ENCODE measurements at places on chromosomes 2 and 18.

DNA sequence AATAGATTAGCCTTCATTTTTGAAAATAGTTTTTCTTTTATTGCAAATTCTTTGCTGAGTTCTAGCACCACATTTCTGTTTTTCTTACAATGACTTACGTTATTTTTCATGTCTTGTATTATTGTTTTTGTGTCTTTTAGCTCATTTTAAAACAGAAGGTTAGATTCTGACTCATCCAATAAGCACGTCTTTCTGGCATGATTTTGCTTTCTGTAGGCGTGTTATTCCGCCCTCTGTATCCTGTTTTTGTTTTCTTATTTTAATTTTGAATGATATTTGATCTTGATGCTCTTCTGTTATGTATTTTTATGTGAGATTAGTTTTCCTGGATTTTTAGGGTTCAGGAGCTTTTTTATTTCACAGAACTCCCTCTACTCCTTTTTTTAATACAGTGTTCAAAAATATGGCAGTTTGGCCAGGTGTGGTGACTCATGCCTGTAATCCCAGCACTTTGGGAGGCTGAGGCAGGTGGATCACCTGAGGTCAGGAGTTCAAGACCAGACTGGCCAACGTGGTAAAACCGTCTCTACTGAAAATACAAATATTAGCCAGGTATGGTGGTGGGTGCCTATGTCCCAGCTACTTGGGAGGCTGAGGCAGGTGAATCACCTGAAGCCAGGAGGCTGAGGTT is 145.0 kb downstream of the CLIP4 start:
- DNase-seq = no peak

- DNase-seq = no peak
These were observed 245.9 kb upstream of the PXDN start for GRCh38 chr2:1990151-1990589.

- no peak for DNase-seq
These were observed 1155.6 kb downstream of the LRP1B start for GRCh38 chr2:140975237-140975636.

DNA sequence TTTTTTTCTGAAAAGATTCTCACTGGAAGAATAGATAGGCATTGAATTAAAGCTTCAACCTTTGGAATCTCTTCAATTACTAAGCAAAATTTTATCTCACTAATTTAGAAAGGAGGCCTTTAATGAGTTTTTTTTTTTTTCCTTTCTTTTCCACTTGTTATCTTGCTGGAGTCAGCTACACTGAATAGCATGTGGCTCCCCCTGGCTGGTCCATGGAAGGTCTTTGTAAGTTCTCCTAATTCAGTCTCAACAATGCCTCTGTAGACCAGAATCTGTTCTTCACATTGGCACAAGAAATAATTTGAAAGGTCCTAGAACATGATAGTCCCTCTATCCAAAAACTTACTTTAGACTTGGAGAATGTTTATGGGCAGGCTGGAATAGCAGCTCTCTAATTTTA is 24.2 kb upstream of the SCN1A start:
- DNase-seq = no peak

DNA sequence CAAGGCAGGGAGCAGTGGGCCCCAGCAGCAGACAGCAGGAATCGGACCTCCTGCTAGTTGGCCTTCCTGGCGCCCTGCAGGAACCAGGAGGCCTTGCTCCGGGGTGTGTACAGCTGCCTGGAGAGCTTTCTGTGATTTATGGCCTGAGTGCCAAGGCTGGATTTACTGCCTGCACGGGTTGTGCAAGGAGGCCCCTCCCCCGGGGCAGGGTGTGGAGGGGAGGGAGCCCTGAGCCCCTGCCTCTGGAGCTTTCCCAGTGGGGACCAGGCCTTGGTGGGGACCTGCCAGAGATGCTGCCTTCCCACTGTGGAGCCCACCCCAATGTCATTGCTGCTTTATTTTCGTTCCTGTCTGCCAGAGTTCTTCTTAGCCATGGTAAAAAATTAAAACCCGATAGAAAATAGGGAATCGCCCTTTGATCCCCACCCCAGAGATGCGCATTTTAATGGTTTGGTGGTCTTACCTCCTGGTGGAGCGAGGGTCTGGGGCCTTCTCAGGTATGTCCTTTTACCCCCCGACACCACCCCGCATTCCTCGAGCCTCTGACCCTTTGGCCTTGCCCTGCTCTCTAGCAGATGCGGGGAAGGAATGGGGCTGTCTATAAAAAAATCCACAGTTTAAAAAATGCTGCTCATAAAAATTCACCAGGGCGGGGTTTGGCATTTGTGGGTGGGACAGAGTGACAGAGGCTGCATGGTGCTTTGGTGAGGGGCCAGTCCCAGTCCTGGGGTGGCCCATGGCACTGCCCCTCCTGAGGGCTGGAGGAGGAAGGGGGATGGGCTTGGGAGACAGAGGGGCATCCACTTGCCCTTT is 6.9 kb upstream of the RALB start:
- no peak for DNase-seq

DNA sequence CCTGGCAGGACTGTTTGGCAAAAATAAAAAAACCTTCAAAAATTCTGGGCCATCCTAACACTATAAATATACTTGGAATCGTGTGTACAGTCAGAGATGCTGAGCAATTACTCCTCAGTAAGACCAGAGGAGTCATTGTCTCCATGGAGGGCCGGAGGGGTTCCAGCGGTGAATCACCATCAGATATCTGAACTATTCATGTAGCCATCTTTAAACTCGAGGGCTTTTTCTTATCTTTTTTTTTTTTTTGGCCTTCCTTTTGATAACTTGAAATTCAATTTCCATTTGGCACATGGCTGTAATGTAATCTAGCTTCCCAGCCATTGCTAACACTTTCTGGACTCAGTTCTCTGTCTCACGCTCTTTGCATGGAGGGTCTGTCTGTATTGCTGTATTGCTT is 7.4 kb upstream of the FHL2 start:
- DNase-seq = no peak

GRCh38 chr2:102606353-102606752 is 13.0 kb upstream of the SLC9A2 start:
- no peak for DNase-seq

- no peak for DNase-seq
These were observed 37.5 kb upstream of the PTH2R start for GRCh38 chr2:208369091-208369490.

- no peak for DNase-seq
These were observed 32.1 kb upstream of the NCKAP5 start for GRCh38 chr2:133600266-133600928.

DNA sequence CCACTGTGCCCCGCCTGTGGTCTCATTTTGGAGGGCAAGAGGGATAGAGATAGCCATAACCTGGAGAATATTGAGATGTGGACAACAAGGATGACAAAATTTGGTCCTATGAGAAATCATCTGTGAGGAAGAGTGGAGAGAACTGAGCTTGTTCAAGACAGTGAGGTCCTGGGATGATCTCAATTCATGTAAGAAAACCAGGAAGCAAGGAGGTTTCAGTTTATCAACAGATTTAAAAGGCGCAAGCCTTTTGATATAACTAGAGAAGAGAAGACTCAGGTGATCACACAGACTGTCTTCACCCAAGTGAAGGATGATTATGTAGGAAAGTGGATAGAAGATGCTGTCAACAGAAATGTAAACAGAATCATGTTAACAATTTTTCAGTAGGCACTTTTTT is 39.1 kb downstream of the PCBP1 start:
- DNase-seq = no peak

- no peak for DNase-seq
These were observed 150.6 kb downstream of the PRPF40A start for GRCh38 chr2:152566728-152567069.

DNA sequence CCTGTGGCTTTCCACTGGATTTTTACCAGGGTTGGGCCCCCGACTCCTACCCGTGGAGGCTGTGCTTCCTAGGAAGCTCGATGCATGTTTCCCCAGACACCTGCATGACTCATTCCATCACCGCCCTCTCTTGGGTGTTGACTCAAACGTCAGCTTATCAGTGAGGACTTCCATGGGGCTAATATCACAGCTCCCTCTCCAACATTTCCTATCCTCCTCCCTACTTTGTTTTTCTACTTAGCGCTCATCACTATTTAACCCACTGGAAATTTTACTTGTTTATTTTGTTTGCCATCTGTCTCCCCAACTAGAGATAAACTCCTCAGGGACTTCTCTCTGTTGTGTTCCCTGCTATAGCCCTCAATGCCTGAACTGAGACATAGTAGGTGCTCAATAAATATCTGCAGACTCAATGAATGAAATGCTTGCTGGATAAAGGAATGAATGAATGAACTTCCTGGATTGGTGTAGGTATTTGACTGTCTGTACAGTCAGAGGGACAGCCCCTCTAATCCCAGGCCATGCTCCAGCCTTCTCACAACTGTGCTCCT is 89.7 kb upstream of the MSH2 start:
- DNase-seq = no peak

DNA sequence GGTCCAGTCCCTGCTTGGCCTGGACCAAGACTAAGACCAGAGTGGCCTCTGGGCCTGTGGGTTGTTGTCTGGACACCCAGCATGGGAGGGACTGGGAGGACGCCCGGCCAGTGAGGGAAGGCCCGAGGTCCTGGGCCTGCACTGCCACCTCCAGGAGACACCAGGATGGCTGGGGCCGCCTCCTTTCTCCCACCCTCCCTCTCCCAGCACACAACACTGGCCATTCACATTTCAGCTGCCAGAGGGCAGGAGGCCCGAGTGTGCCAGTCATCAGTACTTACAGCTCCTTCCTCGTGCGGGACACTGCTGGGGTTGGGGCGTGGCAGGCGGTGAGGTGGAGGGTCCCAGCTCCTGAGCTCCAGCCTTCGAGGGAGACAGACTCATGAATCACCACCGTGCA is 133.5 kb downstream of the ASB1 start:
- DNase-seq = no peak

DNA sequence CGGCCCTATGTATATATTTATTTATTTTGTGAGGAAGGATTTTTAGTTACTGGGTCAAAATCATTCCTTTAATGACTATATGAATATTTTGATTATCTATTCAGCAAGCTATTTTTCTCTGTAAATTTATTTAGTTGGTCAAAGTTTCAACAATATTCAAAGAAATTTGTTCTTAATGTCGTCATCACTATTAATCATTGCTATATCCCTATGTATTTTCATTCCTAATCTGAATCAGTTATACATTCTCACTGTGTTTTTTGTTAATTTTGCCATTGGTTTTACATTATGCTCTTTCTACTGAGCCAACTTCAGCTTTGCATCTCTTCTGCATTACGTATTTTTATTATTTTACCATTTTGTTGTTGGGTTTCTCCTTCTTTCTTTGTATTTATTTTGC is 105.7 kb downstream of the CCDC178 start:
- DNase-seq = no peak

GRCh38 chr2:201793631-201794030 is 12.7 kb upstream of the CDK15 start:
- no peak for DNase-seq

DNA sequence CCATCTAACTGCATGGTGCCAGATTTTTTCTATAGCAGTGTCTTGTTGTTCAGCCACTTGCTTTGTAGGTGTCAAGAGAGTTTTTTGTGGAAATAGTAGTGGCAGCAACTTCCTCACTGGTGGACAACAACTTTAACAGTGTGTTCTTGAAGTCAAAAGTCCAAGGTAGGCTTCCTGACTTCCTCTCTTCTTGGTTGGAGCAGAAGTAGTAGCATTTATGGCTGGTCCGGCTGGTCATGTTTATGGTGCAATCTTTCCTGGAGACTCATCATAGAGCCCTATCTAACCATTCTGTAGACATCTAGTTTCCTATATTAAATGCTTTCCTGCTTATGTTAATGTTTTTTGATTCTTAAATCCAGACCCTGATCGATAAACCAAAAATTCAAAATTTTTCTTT is 11.7 kb downstream of the GPR75 start:
- no peak for DNase-seq

GRCh38 chr2:238685327-238685709 is 162.6 kb upstream of the TWIST2 start:
- DNase-seq = no peak

DNA sequence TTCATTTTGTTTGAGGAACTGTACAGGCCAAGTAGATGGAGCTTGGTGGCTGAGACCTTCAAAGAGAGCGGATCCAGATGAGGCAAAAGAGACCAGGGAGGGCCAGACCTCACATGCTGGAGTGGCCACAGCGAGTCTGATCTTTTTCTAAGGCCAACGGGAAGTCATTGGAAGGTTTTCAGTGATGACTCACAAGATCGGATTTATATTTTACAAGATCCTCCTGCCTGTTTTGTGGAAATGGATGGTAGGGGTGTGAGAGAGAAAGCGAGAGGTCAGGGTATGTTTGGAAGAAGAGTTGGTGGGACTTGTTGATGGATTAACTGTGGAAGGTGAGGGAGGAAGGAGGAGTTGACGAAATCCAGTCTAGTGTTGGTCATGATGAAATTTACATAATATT is 44.6 kb upstream of the TUBA3D start:
- DNase-seq = no peak

DNA sequence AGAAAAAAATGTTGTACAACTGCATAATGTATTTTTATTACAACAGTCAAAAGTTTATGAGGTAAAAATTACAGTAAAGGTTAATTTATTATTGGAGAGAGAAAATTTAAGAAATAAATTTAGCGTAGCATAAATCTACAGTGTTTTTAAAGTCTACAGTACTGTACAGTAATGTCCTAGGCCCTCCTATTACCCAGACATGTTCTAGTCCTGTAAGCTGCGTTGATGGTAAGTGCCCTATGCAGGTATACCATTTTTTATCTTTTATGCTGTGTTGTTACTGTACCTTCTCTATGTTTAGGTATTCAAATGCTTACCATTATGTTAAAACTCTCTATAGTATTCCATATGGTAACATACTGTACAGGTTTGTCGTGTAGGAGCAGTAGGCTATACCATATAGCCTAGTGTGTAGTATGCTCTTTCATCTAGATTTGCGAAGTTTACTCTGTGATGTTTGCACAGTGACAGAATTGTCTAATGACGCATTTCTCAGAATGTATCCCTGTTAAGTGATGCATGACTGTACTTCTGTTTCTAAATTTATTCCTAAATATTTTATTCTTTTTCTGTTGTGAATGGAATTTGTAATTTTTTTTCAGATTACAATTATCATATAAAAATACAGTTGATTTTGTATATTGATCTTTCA is 24.5 kb downstream of the ABI2 start:
- no peak for DNase-seq

DNA sequence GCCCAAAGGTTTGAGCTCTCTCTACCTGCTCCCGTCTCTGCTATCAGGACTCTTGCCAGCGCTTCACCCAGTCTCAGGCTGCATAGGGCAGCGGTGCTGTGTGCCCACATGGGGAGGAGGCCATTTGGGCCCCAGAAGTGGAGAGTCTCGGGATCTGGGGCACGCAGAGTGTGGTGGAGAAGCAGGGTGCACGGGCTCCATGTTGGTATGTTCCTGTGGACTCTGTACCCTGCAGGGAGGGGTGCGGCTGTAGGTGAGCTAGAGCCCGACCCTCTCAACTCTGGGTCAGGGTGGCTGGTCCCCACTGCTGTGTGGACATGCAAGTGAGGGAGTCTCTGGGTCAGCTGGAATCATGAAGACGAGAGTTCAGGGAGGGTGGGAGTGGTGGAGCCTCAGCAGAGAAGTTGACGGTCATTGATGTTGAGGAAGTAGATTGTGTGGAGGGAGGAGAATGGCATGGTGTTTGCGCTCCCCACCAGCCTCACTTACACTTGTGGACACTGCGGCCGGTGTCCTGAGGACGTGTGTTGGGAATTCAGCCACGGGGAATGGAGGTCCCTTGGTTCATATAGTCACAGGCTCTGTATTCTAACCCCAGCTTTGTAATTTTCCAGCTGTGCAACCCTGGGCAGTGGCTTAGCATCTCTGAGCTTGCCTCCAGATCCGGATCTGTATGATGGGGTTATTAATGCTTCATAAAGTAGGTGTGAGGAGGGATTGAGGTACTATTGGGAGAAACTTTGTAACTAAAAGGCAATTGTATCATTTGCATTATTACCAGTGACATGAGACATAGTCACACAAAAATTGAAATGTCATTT is 840 bp upstream of the PSD4 start:
- no peak for DNase-seq

- DNase-seq = no peak
These were observed 40.4 kb downstream of the CHST9 start for GRCh38 chr18:27144672-27145071.
